ENCODE measurements at places on chromosomes 13 and 19.

DNA sequence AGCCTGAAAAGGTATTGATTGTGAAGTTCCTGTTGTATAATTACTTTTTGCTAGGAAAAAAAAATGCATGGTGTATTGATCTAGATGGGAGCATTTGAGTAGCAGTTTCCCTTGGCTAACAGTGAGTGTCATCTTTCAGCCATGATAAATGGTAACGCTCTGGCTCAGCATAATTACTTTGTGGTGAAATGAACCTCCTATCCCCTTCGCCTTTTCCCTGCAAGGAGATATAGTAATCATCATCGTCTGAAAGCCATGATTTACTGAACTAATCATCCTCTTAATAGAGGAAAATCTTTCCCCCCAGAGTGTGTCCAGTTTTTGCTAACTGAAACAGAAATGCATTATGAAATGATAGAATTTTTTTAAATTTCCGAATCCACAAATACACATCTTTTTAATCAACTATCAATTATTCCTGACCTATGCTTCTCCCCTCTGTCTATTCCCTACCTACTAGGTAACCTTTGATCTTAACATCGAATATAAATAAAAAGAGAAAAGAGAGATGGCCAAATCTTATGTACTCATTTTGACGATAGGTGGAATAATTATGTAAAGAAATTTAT is 88.7 kb downstream of the MAB21L1 start:
- DNase-seq, result no peak

DNA sequence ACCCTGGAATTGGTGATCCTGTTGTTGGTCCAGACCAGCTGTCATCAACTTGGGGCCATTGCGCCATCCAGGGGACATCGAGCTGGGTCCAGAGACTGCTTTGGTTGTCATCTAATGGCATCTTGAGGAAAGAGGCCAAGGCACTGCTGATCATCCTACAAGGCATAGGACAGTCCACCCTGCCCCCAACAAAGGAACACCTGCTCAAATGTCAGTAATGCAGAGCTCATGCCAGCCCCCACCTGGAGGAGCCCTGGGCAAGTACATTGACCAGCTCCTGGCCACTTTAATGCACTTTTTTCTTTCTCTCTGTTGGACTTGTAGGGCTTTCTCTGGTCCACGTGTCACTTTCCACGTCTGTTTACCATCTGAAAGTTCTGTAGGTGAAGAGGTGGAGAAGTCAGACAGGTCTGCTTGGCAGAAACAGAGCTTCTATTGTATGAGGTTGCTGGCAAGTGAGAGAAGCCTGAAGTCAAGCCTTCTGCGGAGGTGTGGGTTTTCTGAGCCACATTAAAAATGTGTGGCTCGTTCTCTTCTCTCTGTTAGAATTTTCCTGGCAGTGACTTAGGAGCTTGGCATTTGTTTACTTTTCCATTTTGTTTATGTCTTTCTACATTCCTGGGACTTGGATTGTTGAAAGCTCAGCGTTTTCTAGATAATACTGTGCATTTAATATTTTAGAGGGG is 124.0 kb upstream of the RNF113B start:
- no peak for DNase-seq

DNA sequence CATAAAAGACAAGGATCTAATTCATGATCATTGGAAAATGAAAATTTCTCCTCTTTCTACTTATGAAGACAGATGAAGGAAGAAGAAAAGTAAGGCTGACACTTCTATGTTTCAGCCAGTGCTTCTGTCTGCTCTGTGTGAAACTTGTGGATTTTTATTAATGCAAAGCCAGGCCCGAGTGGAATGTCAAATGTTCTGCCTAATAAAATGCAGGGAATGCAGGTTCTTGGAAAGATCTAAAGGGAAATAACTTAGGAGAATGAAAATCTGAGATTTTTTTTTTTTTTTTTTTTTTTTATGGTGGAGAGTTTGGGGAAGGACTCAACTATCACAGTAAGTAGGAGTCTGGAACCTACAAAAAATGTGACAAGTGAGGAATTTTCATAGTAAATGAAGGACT is 1732.3 kb upstream of the SLC10A2 start:
- no peak for DNase-seq

GRCh38 chr19:49951806-49952478 is 9.0 kb downstream of the SIGLEC11 start:
- DNase-seq, result no peak

DNA sequence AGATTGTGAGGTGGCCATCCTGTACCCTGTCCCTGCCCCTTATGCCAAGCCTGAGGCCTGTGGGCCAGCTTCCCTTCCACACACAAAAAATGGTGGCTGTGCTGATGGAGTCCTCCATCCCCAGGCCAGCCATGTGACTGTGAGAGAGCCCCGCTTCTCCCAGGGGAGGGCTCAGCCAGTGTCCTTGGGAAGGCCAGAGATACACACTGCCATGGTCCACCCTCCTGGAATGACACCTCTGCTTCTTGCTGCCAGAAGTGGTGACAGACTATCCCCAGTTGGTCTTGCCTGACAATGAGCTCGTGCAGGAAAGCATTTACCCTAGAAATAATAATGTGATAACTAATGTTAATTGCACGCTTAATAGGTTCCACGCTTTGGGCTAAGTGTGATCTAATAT is 38.0 kb downstream of the FAM124A start:
- DNase-seq, result no peak

DNA sequence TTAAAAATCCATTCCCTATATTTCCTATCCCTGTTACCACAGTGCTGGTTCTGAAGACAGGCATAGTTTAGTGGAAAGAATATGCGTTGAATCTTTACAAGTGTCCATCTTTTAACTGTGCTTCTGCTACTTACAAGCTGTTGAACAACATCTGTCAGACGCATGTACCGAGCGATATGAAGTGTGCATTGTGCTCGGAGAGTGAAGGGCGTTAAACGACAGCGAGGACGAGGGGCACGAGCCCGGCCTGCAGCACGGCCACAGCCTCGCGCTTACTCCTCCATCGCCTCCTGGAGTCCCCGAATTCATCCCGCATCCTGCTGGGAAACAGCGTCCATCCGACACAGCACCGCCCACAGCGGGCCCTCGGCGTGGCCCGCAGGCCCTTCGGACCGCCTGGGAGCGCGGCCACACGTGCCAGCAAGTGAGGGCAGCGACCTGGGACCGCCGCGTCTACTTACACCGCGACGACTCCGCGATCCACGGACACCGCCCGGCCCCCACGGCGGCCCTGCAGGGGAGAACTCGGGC is 514 bp downstream of the PCID2 start:
- no peak for DNase-seq

GRCh38 chr19:3788996-3789778 is 3.0 kb upstream of the MATK start:
- DNase-seq, result no peak

- DNase-seq, result no peak
These were observed 71.9 kb downstream of the WASF3 start for GRCh38 chr13:26629260-26629825.

- no peak for DNase-seq
These were observed 530 bp downstream of the MAU2 start for GRCh38 chr19:19321141-19321577.

Measured in activated CD4-positive, alpha-beta T cell treated with anti-CD3 and anti-CD28 coated beads for 1 hour (primary cell).